ENCODE measurements at places on chromosomes 13 and 19.

DNA sequence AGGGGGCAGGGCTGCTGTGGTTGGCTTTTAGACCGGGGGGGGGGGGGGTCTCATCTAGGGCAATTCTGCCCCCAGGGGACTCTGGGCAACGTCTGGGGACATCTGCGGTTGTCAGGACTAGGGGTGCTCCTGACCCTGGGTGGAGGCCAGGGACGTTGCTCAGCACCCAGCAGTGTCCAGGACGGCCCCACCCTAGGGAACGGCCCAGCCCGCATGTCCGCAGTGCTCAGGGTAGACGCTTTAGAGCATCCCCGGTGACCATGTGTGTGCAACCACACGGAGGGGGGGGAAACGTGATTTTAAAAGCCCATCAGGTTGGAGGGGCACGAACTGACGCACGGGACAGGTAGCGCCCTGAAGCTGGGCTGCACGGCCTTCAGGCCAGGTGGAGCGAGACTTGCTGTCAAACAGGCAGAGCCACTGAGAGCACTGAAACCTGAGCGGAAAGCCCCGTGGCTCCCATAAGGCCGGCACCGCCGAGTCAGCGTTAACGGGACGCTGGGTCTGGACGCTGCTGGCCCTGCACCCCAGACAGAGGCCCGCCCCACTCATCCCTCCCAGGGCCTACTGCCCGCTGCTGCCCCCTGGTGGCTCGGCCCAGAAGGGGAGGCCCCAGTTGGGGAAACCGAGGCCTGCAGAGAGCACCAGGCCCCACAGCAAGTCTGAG, 8.3 kb downstream of the CACTIN start:
- DNase-seq, result peak; percentile 25

DNA sequence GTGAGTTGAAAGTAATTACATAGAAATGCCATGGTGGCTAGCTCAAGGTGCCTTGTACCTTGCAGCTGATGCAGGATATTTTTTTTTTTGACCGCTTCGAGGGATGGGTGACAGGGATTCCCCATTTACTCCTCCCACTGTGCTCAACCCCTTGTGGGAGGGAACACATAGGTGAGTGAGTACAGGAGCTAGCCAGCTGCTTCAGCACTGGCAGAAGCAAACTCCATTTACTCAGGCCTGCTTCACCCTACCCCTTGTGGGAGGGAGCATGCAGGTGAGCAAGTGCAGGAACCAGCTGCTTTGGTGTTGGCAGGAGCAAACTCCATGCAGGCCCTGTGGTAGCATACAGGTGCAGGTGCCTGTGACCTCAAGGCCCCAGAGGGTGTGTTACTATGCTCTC, 330.1 kb downstream of the TDRD3 start:
- no peak for DNase-seq

GRCh38 chr19:40155749-40156265, 35.4 kb upstream of the MAP3K10 start:
- DNase-seq, result no peak

- no peak for DNase-seq
These were observed 756.1 kb upstream of the MIR17HG start for GRCh38 chr13:90591260-90591926.

DNA sequence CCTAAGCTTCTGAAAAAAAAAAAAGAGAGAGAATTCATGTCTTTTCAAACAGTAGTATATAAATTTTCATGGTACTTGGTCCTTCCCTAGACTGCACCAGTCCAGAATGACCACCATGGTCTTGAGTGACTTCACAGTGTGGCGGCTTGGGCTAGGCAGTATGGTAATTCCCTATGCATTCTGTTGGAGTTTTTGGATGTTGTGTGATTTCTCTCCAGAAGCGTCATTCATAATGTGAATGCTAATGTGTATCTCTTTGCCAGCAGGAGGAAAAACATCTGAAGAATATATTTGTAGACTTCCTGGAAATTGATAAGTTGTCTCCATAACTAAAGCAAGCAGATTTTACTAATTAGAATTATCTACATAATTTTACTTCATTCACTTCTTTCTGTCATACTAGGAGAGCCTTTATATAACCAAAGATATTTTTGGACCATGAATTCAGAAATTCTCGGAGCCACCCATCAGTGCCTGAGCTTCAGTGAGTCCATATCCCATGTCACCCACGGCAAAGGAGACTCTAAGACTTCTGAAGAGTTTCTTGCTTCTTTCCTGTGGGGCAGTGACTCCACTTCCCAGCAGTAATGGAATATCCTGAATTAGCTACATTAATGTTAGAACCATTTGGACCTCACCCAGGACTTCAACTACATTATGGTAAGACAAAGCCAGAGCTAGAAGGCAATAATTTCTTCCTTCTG, 8.4 kb downstream of the STARD13 start:
- DNase-seq, result no peak

DNA sequence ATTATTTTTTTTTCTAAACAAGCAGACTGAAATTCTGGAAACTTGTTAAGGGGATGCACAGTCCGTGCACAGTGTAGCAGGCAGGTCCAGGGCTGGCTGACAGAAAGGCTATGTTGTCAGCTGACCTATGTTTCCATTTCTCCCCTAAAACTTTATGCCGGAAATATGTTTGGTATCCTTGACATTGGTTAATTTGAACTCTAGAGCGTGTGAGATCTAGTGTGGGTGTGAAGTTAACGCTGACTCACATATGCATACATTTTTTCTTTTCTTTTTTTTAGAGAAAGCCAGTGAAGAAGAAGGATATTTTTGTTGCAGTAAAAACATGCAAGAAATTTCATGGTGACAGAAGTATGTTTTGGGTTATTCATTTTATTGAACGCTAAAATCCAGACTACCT, 76.6 kb downstream of the B3GLCT start:
- DNase-seq, result no peak

DNA sequence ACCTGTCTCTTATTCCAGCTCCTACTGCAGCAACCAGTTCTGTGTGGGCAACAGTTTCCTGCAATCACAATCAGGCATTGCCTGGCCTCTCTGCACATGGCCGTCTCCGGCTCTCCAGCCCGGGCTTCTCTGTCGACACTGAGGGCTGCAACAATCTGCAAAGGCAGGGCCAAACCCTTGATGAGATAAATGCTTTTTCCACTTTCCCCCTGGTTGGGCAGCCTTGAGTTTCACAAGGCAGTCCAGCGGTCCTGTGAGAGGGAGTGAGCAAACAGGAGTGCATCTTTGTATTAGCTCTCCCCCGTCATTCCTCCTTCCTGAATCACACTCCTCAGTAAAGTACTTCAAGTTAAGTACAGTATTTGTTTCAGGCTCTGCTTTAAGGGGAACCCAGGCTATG, 40.7 kb upstream of the VWA8 start:
- DNase-seq, result no peak

DNA sequence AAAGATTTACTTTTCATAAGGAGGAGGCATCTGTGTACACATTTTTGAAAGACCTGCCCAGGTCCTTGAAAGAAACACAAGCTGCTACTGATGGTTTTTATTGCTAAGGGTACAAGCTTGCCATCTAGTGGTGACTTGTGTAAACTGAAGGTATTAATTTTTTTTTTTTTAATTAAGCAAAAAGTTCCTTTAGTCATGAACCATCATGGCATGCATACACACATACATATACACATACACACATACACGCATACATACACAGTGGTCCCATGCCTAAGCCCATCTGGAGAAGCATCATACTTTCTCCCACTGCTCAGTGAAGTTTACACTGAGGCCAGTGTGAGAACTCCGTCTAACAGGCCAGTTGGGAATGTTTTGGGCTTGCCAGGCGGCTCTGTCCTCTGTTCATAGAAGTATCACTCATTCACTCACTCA, 312.5 kb downstream of the DCLK1 start:
- DNase-seq, result no peak

GRCh38 chr19:16067205-16067938, 8.9 kb upstream of the TPM4 start:
- DNase-seq, result no peak

GRCh38 chr19:35744430-35745327, 539 bp downstream of the U2AF1L4 start:
- DNase-seq, result peak; percentile 95

GRCh38 chr13:32428581-32429432, 877 bp upstream of the N4BP2L1 start:
- peak; percentile 22 for DNase-seq

DNA sequence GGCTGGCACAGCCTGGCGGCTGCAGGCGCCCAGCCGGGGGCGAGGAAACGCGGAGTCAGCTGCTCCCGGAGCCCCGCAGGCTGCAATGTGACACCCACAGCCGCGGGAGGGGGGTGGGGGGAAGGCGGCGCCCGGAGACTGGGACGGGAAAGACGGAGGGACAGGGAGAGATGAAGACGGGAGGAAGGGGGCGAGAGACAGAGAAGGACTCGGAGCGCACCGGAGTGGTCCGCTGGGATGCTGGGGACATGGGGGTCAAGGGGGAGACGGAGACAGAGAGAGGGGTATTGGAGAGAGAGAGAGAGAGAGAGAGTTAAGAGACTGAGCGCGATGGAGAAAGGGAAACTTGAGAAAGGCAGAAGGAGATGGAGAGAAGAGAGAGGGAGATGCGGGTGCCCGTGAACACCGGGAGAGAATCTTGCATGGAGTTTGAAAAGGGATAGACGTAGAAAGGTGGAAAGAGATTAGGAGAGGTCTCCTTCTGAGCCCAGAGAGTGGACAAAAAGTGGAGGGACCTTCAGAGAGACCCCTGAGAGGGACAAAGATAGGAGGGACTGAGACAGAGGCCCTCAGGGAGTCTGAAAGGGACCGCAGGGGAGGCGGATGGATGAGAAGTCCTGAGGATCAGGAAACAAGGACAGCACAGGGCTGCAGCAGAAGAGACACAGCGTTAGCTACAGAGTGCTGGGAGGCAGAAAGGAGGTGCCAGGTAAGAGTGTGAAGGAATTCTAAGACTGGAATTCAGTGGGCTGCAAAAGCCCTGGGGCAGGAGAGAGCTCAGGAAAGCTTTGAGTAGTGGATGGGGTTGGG, 1.0 kb downstream of the SCN1B start:
- no peak for DNase-seq
